ENCODE measurements at places on chromosomes 16 and 17.

DNA sequence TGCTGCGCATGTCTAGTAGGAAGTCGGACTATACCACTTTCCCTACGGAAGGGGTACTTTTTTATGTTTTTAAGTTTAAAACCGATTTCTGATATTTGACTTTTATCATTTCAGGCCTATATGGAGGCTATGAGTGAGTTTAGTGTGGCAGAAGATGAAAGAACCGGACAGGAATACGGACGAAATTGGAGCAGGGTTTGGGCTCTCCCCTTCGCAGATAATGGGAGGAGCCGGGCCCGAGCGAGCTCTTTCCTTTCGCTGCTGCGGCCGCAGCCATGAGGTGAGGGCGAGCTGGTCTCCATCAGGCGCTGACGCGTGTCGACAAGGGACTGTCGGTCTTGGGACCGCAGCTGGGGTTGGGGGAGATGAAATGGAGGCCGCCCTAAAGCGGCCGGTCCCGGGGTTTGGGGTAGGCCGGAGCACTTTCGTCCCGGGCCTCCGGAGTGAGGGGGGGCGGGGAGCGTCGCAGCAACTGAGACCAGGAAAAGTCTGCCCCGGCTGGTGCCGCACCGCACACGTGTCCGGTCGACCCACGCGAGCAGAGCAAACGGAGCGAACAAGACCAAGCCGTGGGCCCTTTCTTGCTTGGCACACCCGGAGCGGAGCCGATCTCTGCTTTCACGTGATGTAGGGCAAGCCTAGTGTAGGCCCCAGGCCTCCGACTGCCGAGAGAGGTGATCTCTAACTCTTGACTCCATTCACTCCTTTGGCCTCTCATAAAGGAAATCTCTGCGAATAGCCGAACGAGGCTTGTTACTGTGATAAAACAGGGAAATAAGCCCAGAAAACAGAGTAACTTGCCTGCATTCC lies at the start of gene RPL19:
Gene RPL19 (plus strand): TSS at position 214 of the 810 bp plus-strand sequence. CDS start 62 bp downstream, at position 276.
- peak; percentile 85 for DNase-seq

GRCh38 chr16:59740858-59741257 lies 1006.7 kb upstream of the GOT2 start:
- no peak for DNase-seq

- DNase-seq = no peak
These were observed 219.7 kb downstream of the IRF8 start for GRCh38 chr16:86118467-86119307.

- DNase-seq = peak; percentile 52
These were observed 5.3 kb downstream of the DOC2A start for GRCh38 chr16:30005341-30006094.

- DNase-seq = no peak
These were observed 3.9 kb upstream of the MARVELD3 start for GRCh38 chr16:71622088-71622487.

- DNase-seq = no peak
These were observed 26.8 kb downstream of the GNA13 start for GRCh38 chr17:65029605-65030336.
